Fibroblast of skin of left biceps (primary cell): ENCODE measurements at places on chromosomes 5 and 9.

DNA sequence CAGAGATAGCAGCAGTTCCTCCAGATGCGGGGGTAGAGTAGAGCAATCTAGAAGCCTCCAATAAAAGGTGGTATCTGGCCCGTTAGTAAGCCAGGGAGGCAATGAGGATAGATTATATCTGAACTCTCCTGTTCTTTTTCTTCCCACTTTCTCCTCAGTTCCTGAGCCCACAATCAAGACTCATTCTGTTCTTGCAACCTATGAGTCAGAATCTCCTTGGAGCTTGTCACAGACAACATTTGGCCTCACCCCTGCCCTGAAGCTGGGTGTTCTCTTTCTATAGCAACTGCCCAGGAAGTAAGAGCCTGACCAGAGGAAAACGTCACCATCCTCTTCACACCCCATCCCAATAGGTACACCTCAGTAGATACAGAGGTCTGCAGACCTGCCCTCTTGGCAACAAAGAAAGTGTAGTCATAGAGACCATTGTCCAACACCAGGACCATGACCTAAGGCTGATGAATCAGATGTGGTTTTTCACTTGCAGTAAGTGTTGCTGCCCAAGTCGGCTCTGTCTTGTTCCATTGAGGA is 76.3 kb upstream of the PCA3 start:
- DNase-seq, result no peak

- DNase-seq, result no peak
These were observed 611.7 kb downstream of the NR2F1-AS1 start for GRCh38 chr5:92969191-92969780.

- no peak for DNase-seq
These were observed 229.9 kb downstream of the SGCD start for GRCh38 chr5:156556666-156557406.

GRCh38 chr5:150302301-150303069 is at the start of gene ARSI:
Gene ARSI, minus strand, starts transcription at chr5:150302905. Its CDS starts 532 bp downstream, at chr5:150302373.
- DNase-seq, result no peak

- DNase-seq, result no peak
These were observed 108.1 kb upstream of the PRRC1 start for GRCh38 chr5:127409246-127409917.

- DNase-seq, result no peak
These were observed 10.8 kb downstream of the DMRTA1 start for GRCh38 chr9:22457448-22457847.

GRCh38 chr9:135442075-135442474 is 37.5 kb upstream of the PPP1R26 start:
- no peak for DNase-seq

GRCh38 chr5:36740259-36740898 is 134.0 kb downstream of the SLC1A3 start:
- DNase-seq, result no peak

GRCh38 chr5:68515514-68515913 is 300.0 kb downstream of the PIK3R1 start:
- no peak for DNase-seq

DNA sequence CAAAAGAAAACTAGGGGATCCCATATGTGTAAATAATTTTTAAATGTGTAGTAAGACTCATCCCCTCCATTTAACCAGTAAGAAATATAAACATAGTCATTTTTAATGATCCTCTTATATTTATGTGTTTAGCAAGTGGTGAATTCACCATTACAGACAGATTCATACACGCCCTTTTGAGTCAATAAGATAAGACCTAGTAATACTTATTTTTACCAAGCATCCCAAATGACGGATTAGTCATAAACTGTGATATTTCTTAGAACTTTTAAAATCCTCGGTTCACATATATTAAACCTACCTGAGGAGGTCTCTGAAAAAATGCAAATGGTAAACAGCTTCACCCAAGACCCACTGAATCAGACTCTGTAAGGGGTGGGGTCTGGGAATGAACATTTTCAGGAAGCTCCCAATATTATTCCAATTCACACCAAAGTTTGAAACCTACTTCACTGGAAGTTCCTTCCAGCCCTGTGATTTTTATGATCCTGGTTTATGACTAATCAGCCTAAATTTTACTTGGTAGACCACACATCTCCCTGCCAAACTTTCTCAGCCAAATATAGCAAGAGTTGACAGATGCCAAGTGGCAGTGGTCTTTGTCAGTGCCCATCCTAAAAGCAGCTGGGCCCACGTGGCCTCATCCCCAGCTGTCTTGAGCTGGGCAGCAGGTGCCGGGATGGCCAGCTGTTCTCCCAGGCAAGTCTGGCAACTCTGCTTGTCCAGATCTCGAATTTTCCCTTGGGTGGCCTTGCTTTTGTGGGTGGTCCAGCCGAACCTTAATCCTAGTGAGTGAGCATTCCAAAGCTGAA is 559.0 kb upstream of the RGMB start:
- peak; percentile 23 for DNase-seq

DNA sequence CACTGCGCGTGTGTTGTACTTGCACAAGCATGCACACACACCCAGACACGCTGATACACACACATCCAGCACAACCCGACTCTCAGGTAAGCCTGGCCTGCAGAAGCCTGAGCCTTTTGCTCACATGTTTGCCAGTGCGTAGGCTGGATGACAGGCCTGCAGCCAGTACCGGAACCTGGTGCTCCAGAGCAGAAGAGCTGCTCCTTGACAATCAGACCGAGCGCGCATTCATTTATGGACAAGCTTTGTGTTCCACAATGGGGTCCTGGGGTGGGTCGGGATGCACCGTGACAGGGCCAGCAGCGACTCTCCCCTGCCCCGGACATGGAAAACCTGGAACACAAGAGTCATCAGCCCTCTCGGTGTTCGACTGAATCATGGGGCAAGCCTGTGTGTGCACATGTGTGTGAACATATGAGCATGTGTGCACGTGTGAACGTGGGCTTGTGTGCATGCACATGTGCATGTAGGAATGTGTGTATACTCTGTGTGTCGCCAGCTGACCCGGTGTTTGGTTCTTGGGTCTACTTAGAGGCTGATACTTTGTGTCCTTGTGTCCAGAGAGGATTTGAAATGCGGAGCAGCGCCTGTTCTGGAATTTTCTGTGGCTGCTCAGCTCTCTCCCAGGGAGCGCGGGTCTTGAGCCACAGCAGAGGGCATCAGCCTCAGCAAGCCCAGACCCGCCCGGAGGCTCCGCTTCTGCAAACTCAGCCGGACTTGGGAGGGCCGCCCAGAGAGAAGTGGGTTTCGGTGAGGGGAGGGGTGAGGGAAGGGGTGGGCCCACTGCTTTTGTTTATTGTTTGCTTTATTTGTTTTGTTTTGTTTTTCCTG is 32.2 kb downstream of the IRX4 start:
- no peak for DNase-seq

DNA sequence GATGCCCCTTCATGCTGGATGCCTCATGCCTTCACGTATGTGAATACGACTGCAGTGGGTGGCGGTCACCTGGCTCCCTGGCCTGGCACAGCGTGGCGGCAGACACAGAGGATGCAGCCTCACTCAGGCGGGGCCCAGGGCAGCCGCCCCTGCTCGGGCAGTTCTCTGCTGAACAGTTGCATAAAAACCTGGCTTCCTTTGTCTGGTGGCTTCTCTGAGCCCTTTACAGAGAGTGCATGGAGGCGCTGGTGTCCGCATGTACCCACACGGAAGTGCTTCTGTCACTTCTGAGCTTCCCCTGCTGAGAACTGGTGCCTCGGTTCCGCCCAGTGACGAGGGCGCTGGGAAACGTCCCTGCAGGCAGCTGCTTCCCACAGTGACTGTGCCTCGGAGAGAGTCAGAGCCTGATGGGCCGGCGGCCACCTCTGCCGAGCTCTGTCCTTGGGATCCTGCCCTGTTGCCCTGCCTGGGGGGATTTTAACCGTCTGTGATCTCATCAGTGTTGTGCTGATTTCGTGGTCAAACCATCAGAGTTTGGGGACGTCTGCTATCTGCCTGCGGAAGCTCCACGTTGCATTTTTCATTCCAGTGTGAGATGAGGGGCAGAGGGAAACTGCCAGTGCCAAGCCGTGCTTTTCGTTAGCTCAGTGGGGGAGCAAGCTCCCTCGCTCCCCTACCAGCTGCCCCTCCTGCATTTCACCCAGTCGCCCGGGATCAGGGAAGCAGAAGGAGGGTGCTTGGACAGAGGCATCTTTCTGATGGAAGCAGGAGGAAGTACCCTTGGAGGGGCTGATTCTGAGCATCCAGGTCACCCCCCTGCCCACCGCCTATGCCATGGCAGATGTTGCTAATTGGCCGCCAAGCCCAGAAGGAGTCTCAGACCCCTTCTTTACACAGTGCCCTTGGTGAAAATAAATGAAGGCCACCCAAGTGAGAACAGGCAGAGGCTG is 153.0 kb upstream of the COL5A1 start:
- DNase-seq, result no peak

- no peak for DNase-seq
These were observed 4.1 kb upstream of the TUBB4B start for GRCh38 chr9:137236936-137237421.

DNA sequence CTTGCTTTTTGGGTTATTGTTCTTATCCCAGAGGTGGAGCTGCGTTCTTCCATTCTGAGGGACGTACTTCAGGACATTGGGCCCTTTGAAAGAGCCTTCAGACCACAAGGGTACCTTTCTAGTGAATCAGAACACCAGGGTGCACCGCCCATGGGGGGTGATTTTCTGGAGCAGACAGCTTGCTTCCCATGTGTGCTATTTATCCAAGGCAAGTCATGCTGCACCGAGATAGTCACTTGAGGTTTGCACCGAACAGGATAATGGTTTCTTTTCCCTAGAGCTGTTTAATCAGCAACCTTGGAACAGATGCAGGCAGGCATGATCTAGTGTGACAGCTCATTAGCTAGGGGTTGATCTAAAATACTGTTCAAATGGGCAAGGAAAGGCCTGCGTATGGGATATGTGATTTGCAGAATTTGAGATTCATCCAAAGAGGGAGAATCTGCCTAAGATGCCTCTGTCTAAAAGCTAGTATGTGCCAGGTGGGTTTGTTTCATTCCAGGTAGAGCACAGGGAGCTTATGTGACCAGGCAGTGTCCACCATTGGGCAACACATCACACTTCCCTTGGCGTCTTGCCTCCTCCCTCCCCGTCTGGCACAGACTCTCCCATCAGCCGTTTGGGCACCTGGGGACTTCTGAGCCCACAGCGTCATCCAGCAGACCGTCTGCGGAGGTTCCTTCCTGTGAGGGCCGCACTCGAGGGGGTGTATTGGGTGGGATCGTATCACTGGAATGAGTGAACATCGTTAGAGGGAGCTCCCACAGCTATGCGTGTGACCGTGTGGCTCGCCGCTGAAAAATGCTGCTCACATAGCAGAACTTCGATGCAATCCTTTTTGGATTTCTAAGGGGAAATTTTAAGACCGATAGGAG is 23.0 kb downstream of the ABL1 start:
- peak; percentile 64 for DNase-seq

- no peak for DNase-seq
These were observed 65.4 kb upstream of the STK32A start for GRCh38 chr5:147169399-147169798.

- DNase-seq, result no peak
These were observed at the start of gene ALDH1A1 for GRCh38 chr9:72952914-72953313. Gene ALDH1A1, minus strand, starts transcription at chr9:72953053. Its CDS starts 53 bp downstream, at chr9:72953000.

DNA sequence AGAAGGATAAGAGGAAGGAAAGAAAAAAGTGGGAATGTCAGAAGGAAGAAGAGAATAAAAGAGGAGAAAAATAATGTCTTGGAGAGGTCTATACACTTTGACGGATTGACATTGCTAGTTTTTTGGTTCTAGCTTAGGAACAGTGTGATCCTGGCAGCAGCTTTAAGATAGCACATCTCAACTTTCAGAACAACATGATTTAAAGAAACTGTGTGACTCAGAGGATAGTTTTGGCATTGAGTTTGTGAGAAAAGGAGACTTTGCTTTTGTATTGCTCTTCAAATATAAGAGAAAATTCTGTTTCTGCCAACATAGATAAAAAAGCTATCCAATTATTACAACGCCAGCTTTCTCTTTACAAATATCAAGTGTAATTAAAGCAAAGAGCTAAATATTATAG is 260.7 kb upstream of the ARRDC3 start:
- no peak for DNase-seq

DNA sequence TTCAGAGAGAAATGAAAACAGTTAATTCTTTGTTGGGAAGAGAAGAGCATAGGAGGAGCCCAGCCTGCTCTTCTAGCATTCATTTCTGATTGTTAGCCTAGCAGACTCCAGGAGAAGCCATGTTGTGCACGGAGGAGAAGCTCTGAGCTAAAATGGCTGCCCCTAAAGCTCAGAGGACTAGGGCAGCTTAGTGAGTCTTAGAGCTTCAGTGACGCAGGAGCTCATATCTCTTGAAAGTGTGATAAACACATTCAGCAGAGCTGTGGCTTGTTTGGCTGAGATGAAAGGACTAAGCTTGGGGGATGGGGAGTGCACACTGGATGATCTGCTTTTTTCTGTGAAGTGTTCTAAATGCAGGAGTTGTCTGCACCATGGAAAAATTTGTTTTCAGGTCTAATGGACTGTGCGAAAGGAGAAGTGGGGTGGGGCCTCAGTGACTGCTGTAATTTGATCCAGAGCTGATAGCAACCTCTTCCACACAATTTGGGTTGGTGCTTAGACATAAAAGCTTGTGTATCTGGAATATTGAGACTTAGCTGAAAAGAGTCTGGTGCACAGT is 58.5 kb downstream of the ZNF462 start:
- peak; percentile 24 for DNase-seq

DNA sequence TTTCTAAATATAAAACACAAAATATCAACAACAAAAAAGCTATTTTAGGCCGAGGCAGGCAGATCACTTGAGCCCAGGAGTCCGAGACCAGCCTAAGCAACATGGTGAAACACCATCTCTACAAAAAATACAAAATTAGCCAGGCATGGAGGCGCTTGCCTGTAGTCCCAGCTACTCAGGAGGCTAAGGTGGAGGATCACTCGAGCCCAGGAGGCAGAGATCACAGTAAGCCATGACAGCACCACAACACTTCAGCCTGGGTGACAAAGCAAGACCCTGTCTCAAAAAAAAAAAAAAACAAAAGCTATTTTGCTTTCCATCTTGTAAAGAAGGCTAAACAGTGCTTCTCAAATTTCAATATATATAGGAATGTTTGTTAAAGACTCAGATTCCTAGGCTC is 11.3 kb downstream of the C5orf15 start:
- no peak for DNase-seq

DNA sequence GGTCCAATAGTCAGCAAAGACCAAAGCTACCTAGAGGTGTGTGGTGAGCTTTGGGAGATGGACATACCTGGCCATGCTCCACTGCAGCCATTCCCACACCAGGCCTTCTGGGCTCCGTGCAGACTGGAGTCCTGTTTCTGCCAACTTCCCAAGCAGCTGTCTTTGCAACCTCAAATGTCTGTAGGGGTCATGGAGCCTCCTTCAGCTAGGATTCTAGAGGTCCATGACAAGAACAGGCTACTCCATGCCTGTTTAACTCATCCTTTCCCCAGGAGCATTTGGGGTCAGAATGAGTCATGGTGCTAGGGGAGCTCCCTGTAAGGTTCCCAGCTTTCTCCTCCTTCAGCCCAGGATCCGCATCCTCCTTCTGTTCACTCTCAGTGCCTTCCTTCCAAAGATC is 17.1 kb downstream of the VPS13A start:
- DNase-seq, result no peak
